ENCODE measurements at places on chromosomes 7 and 10.

- DNase-seq: no peak
These were observed 28.6 kb downstream of the TMEM178B start for GRCh38 chr7:141102436-141102835.

- no peak for DNase-seq
These were observed 233.1 kb downstream of the BMPER start for GRCh38 chr7:34138483-34138882.

- no peak for DNase-seq
These were observed 26.4 kb downstream of the KIAA1549 start for GRCh38 chr7:138954545-138955475.

GRCh38 chr10:23869548-23869947 is 339.4 kb upstream of the KIAA1217 start:
- no peak for DNase-seq

DNA sequence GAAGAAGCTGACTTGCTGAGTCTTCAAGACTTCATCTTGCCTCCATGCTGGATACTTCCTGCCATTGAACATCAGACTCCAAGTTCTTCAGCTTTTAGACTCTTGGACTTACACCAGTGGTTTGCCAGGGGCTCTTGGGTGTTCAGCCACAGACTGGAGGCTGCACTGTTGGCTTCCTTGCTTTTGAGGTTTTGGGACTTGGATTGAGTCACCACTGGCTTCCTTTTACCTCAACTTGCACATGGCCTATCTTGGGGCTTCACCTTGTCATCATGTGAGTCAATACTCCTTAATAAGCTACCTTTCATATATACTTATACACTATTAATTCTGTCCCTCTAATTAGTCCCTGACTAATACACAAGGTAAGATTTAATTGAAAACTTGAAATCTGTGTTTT is 361.7 kb upstream of the SEMA3C start:
- no peak for DNase-seq

DNA sequence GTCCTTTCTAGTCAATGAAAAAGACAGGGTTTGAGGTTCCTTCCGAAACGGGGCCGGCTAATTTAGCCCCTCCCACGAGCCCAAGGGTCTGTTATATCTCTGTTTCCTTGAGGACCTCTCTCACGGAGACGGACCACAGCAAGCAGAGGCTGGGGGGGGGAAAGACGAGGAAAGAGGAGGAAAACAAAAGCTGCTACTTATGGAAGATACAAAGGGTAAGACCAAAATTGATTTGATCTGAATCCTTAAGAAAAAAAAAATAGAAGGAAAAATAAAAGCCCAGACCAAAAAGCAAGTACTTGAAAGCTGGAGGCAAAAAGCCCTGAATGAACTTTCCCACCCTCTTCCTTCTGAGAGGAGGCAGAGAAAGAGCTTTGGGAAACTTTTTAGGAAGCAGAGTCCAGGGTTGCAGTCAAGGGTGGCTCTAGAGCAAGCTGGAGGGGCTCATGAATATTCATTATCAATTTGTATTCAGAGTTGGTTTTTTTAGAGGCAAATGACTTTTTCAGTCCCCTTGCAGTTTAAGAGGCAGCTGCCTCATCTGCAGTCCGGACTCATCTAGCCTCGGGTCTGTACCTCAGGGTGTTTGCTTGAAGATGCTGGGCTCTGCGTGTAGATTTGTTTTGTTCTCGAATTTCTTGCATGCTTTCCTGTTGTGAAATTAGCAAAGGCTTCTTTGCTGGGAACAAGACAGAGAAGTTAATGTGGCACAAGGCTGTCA is at the start of gene ENTPD1:
TSS of gene ENTPD1 (plus strand) at position 123 of the 721 bp plus-strand sequence. CDS start at position 200, 77 bp downstream.
- no peak for DNase-seq

DNA sequence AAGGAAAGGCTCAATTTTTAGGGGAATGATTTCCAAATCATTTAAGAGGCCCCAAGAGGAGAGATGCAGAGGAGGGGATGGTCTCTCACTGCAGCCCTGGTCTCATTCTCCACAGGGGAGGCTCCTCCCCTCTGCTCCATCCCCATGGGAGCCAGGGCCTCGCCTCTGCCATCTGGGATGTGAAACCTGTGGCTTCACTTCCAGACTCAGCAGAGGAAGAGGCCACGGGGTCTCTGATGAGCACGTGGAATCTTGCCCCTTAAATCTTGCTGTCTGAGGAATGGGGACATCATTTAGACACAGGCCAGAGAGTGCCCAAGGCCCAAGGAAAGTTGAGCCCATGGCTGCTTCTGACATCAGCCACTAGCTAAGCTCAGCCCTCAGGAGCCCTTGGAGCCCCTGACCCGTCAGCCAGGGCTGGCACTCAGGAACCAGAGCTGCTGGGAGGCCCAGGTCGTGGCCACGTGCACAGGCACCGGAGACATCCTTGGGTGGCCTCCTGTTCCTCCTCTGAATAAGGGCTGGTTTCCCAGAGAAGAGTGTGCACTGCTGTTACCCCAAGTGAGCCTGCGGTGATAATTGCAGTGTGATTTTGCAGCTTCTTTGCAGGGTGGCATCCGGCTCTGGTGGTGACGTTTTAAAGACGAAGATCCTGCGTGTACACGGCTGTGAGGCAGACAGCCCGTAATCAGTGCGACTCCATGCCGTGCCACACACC is 50.5 kb downstream of the VIPR2 start:
- DNase-seq: no peak

GRCh38 chr7:94245500-94245899 is 149.2 kb upstream of the COL1A2 start:
- no peak for DNase-seq

- no peak for DNase-seq
These were observed 41.8 kb upstream of the FMC1 start for GRCh38 chr7:139299296-139299695.

DNA sequence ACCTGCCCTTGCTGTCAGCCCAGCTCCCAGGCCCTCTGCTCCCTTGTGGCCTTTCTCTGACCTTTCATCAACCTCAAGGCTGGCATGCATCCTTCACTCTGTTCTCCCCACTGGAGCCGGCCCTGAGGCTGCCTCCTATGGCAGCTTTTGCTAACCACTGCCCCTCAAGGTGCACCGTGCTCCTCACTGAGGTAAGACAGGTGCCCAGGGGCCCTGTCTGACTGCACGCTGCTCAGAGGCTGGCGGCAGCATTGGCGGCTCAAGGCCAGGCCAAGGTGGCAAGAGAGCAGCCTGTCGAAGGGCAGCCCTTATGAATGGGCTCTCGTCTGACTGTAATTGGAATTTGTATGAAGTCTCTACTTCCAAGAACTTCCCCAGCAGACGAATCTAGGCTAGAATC is 172.6 kb downstream of the ZNF248 start:
- no peak for DNase-seq
